ENCODE measurements at places on chromosomes 13 and 19. TPM values are rescaled to one million over a fixed set of nuclear protein-coding genes. Genes with fewer than 3 reads are reported as not detected.

SIGLEC11 gene
- 7.7 TPM for total RNA-seq

CCDC61 gene
- 16.3 TPM for total RNA-seq

TEX26 gene
- total RNA-seq = 0.27 TPM

FRY gene
- 93.7 TPM for total RNA-seq

PLPP2 gene
- 11.7 TPM for total RNA-seq

NFKBIB gene
- 23.1 TPM for total RNA-seq

CPAMD8 gene
- 54.3 TPM for total RNA-seq

TBXA2R gene
- 4.9 TPM for total RNA-seq

APC2 gene
- total RNA-seq = 0.12 TPM

ZNF468 gene
- 12.9 TPM for total RNA-seq

SPC24 gene
- 1.8 TPM for total RNA-seq

ASF1B gene
- total RNA-seq = 2.6 TPM

NCAN gene
- total RNA-seq = not detected

CEACAM20 gene
- total RNA-seq = 0.30 TPM

VSTM1 gene
- total RNA-seq = 1.7 TPM

COX6B2 gene
- not detected for total RNA-seq

POGLUT2 gene
- total RNA-seq = 5.9 TPM

RDH8 gene
- not detected for total RNA-seq

Data from lower lobe of right lung (tissue), 2 donors.